Tibial artery (tissue), 4 donors: ENCODE measurements at places on chromosomes 5 and 9.

- DNase-seq = no peak
Observed at GRCh38 chr5:104628911-104629310, 1066.3 kb upstream of the NUDT12 start.

- peak; percentile 17 for DNase-seq
Observed at GRCh38 chr5:1008451-1009358, at the start of gene NKD2. Gene NKD2 (plus strand): TSS chr5:1008802. CDS start chr5:1009058, 256 bp downstream.

DNA sequence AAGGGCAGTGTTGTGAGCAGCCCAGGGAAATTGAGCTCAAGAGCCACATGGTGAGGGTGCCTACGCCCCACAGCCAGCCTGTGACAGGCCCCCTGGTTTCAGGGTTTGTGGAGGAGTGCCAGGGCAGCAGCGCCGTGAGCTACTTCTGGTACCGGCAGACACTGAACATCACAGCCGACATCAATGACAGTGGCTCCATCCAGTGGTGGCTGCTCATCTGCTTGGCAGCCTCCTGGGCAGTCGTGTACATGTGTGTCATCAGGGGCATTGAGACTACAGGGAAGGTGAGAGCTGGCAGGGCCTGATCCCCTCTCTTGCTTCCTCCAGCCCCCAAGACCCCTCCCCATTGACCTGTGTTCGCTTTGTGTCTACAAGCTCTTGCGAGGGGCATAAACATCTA, 10.2 kb downstream of the SLC6A18 start:
- DNase-seq = no peak

DNA sequence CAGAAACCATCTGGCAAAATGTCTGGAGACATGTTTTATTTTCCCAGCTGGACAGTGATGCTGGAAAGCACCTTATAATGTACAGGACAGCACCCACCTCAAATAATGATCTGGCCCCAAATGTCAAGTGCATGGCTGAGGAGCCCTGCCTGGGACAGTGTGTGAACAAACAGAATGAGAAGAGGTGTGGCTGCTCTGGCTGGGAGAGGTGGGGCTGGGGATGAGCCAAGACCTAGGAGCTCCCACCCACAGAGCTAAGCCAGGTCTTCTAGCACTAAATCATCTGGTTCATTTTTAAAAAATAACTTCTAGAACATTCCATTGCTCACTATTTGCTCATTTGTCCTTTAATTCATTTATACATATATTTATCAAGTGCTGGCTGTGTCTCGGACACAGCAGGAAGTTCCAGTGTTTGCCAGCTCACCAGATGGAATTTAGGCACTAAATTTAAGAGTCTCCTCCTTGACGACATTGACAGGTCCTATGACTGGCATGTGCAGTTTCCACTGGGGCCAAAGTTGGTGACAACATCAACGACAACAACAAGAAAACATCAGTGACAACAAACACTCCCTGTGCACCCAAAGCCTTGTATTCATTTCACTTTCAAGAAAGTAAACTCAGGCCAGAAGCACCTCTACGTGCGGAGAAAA, 59.1 kb downstream of the GTF3C4 start:
- no peak for DNase-seq

DNA sequence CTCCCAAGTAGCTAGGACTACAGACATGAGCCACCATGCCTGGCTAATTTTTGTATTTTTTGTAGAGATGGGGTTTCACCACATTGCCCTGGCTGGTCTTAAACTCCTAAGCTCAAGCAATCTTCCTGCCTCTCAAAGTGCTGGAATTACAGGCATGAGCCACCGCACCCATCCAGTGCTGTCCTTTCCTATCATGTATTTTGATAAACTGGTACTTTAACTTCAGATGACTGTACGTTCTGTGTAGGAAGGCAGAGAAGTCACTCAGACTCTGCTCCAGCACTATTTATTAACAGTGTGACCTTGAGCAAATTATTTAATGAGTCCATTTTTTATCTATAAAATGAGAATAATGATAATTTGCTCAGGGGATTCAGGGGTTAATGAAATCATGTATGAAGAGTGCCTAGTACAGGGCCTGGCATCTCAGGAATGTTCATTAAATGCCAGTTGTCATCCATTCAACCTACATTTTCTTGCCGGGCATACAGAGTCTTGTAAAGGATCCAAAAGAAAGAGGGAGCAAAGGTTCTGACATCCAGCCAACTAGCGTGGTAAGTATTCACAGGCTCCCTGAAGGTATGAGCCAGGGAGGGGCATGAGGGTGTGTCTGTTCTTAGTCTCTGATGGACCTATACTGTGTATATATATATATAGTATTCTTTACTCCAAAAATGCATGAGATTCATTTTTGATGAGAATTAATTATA, 201.9 kb downstream of the PBX3 start:
- DNase-seq = no peak

GRCh38 chr5:115086473-115086872, 83.2 kb downstream of the TRIM36 start:
- DNase-seq = no peak

- DNase-seq = no peak
Observed at GRCh38 chr5:155605920-155606319, 592.4 kb downstream of the KIF4B start.

GRCh38 chr5:139961435-139962157, 81.5 kb downstream of the NRG2 start:
- no peak for DNase-seq

DNA sequence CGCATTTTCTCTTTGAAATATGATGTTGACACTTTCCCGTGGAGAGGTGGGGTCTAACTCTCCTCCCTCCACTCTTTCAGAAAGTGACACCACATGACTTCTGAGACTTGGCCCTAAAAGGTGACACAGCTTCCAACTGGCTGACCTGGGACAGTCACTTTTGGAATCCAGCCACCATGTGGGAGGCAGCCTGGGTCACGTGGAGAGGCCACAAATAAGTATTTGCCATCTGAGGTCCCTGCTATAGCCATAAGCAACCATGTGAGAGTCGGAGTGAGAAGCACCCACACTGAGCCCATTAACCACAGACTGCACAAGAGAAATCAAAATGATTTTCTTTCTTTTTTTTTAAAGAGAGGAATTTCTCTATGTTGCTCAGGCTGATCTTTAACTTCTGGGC, 4.1 kb upstream of the PHYKPL start:
- DNase-seq = no peak

DNA sequence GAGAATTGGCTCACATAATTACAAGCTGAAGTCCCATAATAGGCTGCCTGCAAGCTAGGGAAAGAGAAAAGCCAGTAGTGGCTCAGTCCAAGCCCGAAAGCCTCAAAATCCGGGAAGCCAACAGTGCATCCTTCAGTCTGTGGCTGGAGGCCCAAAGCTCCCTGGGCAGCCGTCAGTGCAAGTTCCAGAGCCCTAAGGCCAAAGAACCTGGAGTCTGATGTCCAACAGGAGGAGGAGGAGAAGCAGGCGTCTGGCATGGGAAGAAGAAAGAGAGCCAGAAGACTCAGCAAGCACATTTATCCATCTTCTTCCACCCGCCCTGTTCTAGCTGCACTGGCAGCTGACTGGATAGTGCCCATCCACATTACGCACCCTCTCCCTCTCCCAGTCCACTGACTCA, 213.4 kb downstream of the GAS1 start:
- peak; percentile 55 for DNase-seq

DNA sequence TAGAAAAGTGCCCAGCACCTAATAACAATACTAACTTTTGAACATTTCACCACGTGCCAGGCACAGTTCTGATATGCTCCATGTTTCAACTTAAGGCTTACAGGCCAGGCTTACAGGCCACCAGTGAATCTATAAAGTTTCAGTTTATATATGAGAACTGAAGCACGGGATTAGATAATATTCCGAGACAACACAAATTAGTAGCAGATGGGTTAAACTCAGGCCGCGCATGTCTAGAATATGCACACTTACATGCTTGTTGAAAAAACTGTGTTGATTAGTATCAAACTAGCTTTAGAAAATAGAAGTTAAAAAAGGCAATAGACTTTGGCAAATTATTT, 587.9 kb downstream of the MTRR start:
- no peak for DNase-seq

DNA sequence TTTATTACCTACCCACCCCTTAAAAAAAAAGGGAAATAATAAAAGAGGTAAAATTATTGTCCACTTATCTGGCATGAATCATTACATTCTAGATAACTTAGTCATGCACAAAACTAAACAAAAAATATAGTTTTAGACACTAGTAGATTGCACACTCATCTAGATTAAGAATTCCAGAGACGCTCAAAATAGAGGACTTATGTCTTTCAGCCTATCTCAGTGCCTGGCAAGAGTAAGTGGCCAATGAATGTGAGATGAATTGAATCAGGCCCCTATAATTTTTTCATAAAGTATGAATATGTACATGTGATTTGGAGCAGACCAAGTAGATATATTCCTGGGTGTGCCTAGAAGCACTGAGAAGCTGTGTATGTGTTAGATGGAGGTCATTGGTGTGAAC, 2.0 kb upstream of the RXFP3 start:
- DNase-seq = no peak

DNA sequence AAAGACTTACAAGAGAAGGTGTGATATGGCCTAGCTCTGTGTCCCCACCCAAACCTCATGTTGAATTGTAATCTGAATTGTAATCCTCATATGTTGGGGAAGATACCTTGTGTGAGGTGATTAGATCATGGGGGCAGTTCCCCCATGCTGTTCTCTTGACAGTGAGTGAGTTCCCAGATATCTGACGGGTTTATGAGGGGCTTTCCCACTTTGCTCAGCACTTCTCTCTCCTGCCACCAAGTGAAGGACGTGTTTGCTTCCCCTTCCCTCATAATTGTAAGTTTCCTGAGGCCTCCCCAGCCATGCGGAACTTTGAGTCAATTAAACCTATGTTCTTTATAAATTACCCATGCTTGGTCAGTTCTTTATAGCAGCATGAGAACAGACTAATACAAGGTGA, 49.0 kb downstream of the CDO1 start:
- DNase-seq = no peak

DNA sequence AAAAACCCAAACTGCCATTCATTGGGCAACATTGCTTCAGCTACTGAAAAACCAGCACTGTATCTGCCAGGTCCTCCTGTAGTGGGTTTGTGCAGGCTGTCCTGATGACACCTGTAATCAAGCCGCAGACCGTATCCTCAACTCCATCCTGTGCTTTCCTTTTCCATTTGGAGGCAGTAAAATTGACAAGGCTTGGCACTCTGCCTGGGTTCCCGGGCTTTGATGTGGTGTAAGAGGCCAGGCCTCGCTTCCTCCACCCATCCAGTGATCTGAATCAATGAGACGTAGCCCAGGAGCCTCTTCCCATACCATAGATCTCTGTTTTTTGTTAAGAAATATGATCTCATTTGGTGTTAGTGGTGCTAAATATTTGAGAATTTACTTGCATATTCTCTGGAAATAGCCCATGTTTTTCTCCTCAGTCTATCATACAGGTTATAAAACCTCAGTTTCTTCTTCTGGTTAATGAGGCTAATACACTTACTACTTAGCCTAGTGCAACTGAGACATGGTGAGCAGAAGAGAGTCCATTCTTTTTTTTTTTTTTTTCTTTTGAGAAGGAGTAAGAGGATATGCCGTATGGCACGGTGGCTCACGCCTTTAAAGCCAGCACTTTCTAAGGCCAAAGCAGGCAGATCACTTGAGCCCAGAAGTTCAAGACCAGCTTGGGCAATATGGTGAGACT, 34.8 kb downstream of the LSM11 start:
- no peak for DNase-seq

GRCh38 chr9:27157097-27157496, 48.1 kb downstream of the TEK start:
- DNase-seq = no peak

GRCh38 chr5:154743812-154744211, 11.4 kb upstream of the LARP1 start:
- no peak for DNase-seq

DNA sequence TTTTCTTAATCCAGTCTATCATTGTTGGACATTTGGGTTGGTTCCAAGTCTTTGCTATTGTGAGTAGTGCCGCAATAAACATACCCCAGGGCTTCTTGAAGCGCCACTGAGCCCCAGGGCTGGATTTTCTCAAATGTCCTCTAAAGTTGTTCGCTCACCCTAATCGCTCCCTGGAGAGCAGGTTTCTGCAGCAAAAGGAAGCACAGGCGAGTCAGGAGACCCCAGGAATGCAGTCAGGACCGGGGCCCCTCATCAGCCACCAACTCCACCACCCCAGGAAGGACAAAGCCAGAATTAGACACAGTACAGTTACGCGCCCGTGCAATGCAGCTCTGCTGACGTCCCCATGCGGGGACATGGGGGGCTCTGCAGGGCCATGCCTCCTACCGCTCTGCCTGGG, 15.7 kb upstream of the OBP2B start:
- DNase-seq = no peak

GRCh38 chr9:120676767-120677402, 37.4 kb downstream of the MEGF9 start:
- DNase-seq = no peak

- no peak for DNase-seq
Observed at GRCh38 chr5:63398346-63398745, 563.9 kb downstream of the HTR1A start.

- no peak for DNase-seq
Observed at GRCh38 chr9:15142878-15143534, 164.0 kb downstream of the TTC39B start.

DNA sequence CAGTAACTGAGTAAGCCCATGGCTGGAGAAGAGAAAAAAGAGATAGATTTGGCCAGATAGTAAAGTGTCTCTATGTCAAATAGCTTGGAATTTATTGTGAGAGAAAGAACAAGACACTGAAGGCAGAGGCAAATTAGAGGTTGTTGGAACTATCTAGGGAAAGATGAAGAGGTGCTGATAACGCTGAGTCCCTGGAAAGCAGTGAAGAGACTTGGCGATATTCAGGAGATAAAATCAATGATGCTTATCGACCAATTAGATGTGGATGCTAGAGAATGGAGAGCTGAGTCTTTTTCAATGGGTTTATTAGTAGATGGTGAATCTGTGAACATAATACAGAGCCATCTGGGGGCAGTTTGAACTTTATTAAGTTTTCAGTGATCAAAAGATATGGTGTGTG, 48.6 kb upstream of the GABRA1 start:
- no peak for DNase-seq

GRCh38 chr5:76145945-76146344, 62.8 kb downstream of the SV2C start:
- DNase-seq = no peak

- DNase-seq = no peak
Observed at GRCh38 chr9:10208691-10209069, 404.1 kb downstream of the PTPRD start.
